ENCODE measurements at places on chromosomes 12 and 14.

DNA sequence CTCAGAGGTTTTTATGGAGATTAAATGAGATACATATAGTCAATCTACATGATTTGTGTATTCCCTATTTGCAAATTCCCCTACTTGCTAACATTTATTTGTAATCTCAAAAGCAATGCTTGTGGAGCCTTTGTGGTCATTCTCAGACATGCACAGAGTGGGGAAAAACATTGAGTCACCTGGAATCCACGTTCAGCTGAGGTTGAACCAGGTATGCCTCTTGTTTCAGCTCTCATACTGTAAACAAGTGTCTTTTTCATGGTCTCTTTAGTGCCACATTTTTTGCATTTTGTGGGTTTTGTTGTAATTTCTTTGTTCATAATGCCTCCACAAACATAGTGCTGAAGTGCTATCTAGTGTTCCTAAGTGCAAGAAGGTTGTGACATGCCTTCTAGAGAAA is 181.9 kb downstream of the BCAT1 start:
- no peak for DNase-seq

- no peak for DNase-seq
These were observed 996 bp downstream of the SSPN start for GRCh38 chr12:26196421-26196716.

DNA sequence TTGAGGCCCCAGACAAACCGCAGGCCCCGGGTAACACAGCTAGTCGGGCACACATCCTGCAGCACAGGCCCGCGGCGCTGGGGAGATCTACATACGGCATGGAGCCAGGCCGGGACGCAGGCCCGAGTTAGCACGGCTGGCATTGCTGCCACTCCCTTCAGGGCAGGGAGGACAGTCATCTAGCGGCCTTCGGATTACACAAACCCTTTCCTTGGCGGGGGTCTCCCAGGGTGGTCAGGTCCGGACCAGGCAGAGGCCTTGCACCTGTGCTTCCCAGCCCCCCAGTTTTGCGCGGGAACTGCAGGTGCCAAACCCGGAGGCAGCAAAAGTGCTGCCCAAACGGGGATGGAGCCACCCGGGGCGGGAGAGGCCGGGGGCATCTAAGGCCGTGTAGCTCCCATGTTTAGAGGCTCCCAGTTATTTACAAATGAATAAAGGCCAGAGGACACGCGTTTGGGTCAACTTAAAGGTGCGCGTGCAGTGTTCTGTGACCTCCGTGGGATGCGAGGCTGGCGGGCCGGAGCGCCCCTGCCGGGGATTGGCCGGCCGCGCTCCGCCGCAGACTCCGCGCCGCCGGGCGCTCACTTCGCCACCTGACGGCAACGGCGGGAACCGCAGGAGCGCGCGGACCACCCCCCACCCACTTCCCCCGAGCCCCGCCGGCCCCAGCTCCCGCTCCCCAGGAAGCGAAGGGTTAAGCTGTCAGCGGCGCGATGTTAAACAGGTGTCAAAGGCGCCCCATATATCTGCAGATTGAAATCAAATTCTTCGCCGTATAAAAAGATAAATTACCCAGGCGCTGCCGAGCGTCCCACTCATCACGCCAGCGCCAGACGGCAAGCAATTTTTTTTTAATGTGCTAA is 18.1 kb downstream of the VSX2 start:
- DNase-seq, result no peak

GRCh38 chr14:81989211-81989610 is 455.6 kb upstream of the SEL1L start:
- no peak for DNase-seq

GRCh38 chr12:94230357-94230905 is 82.1 kb downstream of the PLXNC1 start:
- no peak for DNase-seq

- no peak for DNase-seq
These were observed 69.7 kb downstream of the TSPAN11 start for GRCh38 chr12:30996255-30996654.

- DNase-seq, result peak; percentile 63
These were observed 110.1 kb downstream of the SAMD4A start for GRCh38 chr14:54676812-54677708.

DNA sequence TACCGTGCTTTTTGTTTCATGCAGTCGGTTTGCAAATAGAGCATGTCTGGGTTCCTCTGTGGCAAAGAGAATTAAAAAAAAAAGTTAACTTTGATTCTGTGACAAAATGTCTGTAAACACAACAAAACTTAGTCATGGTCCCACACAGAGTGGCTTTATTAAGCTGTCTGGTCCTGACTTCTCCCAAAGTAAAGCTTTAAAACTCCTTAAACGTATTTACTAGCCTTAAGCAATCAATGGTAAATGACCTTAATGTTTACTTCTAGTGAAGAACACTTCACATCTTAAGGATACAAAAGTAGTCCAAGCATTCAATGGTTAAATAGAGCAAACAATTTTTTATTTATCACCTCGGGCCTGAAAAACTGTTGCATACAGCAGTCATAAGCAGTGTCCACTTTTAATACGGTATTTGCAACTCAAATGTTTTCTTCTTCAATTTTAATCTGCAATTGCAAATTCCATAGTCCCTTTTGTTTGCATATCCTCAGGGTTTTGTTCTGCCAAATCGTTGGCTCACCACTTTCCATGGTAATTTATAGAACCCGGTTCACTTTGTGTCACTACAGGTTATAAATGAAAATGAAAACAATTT is 453.0 kb upstream of the MIS18BP1 start:
- no peak for DNase-seq

DNA sequence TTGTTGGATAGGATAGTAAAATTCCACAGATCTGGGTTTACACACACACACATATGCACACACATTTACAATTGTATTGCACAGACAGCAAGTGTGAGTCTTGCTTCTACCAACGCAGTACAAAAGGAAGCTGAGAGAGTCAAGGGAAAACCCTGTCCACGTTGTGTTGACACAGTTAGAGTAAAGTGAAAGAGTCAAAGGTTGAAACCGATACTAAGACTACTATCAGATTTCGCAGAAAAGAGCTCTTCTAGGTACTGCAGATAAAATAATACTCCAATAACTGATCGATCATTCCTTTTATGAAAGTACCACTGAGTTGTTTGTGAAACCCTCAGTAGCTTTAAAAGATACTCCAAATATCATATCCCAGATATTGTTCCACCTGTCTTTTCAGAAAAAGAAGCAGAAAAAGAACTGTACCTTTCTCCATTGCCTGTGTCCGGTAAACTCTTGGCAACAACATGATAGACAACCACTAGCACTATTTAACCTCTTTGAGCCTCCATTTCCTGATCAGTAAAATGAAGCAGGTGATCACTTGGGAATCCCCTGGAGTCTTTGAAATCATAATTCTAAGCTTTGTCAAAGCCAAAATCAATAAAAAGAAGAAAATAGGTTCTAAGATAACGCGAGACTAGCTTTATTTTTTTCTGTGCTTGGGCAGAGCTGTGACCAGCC is 224.6 kb upstream of the FOXN3 start:
- no peak for DNase-seq

DNA sequence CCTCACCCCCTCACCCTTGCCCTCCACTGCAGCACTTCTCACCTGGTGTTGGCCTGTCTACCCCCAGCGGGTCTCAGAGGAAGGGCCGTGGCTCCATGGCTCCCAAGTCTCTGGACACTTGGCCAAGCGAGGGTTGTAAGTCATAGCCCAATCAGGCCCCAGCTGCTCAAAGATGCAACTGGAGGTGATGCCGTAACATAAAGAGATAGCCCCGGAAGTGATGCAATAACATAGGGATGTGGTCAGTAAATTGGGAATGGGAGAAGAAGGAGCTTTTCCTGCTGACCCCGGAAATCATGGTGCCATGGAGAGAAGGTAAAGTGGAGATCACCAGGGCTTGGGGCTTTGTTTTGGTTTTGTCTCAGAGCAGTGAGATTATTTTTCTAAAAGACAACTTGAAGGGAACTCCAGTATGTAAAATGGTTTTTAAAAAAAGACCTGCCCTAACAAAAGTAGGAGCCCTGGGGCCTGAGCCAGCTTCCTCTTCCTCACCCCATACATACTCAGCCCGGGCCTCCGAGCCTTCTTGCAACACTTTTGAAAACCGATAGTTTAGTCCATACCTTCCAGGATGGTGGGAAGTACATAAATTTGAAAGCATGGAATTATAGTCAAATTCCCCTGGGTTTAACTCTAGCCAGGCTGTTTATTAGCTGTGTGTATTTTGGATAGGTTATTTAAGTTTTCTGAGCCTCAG is 212.5 kb downstream of the CRADD start:
- no peak for DNase-seq

DNA sequence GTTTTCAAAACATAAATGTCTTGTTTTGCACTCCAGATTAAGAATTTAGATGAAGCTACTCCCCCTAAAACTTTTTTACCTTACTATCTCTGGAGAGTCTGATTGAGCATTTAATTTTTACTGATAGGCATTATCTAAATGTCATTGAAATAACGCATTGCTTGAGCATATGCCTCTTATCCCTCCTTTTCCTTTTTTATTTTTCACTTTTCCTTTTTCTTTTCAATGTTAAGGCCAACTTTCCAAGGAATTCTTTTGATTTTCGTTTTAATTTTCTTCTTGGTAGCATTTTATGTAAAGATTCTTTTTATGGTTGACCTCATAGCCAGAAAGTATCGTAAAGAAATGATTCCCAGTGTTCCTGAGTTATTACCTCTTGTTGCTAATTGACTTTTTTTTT is 2.9 kb downstream of the SRP54 start:
- DNase-seq, result no peak

DNA sequence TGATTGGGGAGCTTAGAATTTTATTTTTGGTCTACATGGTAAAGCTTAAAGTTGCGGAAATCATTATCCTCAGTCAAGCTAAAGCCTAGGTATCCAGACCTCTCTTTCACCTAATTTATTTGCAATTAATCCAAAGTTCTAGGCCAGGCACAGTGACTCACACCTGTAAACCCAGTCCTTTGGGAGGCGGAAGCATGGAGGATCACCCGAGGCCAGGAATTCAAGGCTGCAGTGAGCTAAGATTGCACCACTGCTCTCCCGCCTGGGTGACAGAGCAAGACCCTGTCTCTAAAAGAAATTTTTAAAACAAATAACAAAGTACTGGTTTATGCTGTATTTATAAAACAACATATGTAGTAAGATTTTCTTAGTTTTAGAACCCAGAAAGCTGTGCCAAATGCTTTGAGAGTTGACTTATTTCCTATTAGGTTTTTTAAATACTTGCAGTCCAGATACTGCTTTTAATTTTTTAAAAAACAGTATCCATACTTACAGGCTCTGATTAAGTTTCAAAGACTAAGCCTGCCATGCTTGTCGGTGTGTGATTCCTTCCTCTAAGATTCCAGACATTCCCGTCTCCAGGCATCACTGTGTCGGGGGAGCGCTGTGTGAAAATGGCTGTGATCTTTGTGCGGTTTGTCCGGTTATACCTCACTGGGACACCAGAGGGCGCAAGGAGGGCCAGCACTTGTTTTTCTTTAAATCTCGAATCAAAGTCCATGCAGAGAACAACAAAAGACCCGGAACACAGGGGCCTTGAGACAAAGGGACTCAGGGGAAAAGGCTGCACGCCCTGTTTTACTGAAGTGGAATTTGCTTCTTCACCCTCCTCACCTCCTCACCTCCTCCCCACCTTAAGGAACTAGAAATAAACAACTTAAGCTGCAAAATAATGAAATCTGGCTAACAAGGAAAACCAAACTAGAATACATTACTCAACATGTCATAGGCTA is 24.6 kb upstream of the TMPO start:
- DNase-seq, result peak; percentile 99

All from iPS DF 6.9 (cell line).